ENCODE measurements at places on chromosomes 7 and 10. TPM values are rescaled to one million over a fixed set of nuclear protein-coding genes. Genes with fewer than 3 reads are reported as not detected.
A peak's percentile ranks its signal among the peaks of the same experiment; 100 is the strongest.

Gene PRTFDC1
- total RNA-seq, result 1.4 TPM

DNA sequence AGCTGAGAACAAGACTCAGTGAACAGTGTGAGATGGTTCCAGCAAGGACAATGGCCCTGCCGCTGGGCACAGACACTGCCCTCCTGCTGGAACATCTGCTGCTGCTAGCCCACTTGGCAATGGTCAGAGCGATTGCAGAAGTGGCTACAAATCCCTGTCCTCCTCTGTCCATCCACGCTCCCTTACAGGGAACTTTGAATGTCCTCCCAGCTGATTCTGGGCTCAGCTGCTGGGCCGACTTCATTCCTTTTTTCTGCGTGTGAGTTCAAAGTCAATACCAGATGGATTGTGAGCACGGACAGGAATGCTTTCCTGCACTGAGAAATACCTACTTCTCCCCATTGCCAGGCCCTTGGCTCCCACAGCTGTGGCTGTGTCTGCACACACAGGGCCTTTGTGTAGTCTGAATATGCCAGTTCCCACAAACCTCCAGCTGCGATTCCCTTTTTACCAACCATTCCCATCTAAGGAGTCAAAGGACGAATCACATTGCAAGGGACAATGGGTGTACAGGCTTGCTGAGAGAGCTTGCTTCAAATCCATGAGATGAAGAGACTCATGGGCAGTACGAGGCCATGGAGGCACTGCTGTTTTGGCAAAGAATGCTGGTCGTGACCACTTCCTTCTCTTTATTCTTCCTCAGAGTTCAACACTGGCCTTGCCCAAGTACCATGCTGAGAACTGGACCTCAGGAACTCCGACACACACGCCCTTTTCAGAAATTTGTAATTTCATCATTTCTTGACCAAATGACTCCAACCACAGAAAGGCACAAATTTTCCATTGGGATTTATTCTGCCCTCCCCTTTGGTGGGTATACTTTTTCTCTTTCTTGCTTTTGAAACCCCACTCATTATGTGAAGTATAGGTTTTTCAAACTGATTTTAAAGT, 44.2 kb downstream of the BPGM start:
- no peaks in the 10 kb centered on the region for H3K4me1 ChIP-seq
- no peaks in the 10 kb centered on the region for H3K36me3 ChIP-seq
- no peak overlapping the region for H3K4me3 ChIP-seq
- H3K27ac ChIP-seq, result no peak overlapping the region

DNA sequence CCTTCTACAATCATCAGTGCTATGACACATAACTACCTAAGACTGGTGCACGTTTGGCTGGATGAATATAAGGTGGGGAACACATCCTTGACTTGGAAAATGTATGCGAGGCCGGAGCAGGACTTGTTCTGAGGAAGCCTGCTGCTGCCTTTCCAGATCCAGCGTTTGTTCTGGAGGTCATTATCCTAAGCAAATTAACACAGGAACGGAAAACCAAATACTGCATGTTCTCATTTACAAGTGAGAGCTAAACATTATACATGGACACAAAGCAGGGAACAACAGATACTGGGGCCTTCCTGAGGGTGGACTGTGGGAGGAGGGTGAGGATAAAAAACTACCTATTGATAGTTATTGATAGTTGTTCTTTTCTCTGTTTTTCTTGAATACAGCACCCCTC, 10.8 kb upstream of the GALNT11 start:
- DNase-seq, result no peak
- no peak overlapping the region for H3K27ac ChIP-seq
- H3K36me3 ChIP-seq, result no peaks in the 10 kb centered on the region
- H3K27me3 ChIP-seq, result no peaks in the 10 kb centered on the region
- no peaks in the 10 kb centered on the region for H3K4me1 ChIP-seq

Gene MYPN
- not detected for total RNA-seq

DNA sequence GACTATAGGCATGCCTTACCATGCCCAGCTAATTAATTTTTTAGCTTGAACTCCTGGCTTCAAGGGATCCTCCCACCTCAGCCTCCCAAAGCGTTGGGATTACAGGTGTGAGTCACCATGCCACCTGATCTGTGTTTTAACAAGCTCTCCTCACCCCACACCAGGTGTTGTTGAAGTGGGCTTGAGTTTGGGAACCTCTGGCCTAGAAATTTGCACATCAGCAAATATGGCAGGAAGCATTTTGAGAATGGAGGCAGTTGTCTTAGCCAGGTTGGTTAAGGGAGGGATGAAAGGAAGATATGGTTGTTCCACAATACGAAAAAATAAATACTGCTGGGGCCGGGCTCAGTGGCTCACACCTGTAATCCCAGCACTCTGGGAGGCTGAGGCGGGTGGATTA, 433.1 kb downstream of the TYW1 start:
- no peaks in the 10 kb centered on the region for H3K4me1 ChIP-seq
- no peak for DNase-seq
- H3K27ac ChIP-seq, result no peak overlapping the region
- no peak overlapping the region for H3K4me3 ChIP-seq
- H3K27me3 ChIP-seq, result no peaks in the 10 kb centered on the region

DNA sequence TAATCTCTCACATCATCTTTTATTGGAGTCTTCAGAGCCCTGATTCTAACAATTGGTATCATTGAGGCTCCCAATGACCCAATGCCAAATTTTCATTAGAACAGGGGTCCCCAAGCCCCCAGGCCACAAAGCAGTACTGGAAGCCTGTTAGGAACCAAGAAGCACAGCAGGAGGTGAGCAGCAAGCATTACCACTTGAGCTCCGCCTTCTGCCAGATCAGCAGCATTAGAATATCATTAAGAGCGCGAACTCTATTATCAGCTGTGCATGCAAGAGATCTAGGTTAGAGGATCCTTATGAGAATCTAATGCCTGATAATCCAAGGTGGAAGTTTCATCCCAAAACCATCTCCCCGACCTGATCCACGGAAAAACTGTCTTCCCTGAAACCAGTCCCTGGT, 23.1 kb downstream of the KIF5B start:
- no peak overlapping the region for H3K4me3 ChIP-seq
- no peak for DNase-seq
- H3K27ac ChIP-seq, result no peak overlapping the region
- peaks cover 92% of the 10 kb centered on the region for H3K36me3 ChIP-seq
- H3K4me1 ChIP-seq, result no peaks in the 10 kb centered on the region

Gene SGPL1
- total RNA-seq, result 33.7 TPM

- no peak overlapping the region for H3K4me3 ChIP-seq
- no peaks in the 10 kb centered on the region for H3K36me3 ChIP-seq
- no peaks in the 10 kb centered on the region for H3K4me1 ChIP-seq
- no peak for DNase-seq
- H3K27ac ChIP-seq, result no peak overlapping the region
Measured at GRCh38 chr7:82700741-82701140, 257.2 kb upstream of the CACNA2D1 start.

Gene ZNF783
- total RNA-seq, result 24.0 TPM

GRCh38 chr10:116268976-116269375, 4.0 kb downstream of the GFRA1 start:
- DNase-seq, result no peak
- peaks cover 17% of the 10 kb centered on the region for H3K4me1 ChIP-seq
- H3K4me3 ChIP-seq, result no peak overlapping the region

- no peak for DNase-seq
- no peaks in the 10 kb centered on the region for H3K27me3 ChIP-seq
- H3K27ac ChIP-seq, result no peak overlapping the region
- no peak overlapping the region for H3K4me3 ChIP-seq
Measured at GRCh38 chr10:11341283-11341960, 270.0 kb downstream of the USP6NL start.

- peak; percentile 41 for DNase-seq
- peaks cover 9% of the 10 kb centered on the region for H3K27me3 ChIP-seq
- H3K36me3 ChIP-seq, result no peaks in the 10 kb centered on the region
- H3K4me1 ChIP-seq, result peaks cover 7% of the 10 kb centered on the region
Measured at GRCh38 chr10:126387041-126387921, 996 bp downstream of the ADAM12 start.

DNA sequence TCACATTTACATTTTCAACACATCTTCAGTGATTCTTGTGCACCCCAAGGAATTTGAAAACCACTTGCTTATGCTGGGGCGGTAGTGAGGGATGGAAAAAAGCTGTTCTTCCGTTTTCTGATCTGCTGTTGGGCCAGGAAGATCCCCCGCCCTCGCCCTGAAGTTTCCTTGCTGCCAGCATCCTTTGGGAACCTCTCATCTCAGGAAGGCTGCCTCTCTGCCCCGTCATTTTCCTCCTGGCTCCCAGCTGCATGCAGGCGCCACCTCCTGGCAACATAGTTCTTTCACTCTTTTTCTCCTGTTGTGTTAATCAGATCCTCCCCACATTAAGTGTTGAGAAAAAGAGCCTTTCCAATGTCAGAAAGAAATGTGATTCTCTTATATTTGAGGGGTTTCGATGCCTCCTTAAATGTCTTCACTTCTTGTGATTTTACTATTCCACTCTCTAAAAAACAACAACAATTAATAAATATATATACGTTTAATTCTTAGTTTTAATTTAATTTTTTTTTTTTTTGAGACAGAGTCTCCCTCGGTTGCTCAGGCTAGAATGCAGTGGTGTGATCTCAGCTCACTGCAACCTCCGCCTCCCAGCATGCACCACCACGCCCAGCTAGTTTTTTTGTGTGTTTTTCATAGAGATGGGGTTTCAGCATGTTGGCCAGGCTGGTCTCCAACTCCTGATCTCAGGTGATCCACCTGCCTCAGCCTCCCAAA, 122.9 kb downstream of the RALA start:
- H3K4me3 ChIP-seq, result no peak overlapping the region
- H3K27me3 ChIP-seq, result no peaks in the 10 kb centered on the region
- no peak overlapping the region for H3K27ac ChIP-seq

DNA sequence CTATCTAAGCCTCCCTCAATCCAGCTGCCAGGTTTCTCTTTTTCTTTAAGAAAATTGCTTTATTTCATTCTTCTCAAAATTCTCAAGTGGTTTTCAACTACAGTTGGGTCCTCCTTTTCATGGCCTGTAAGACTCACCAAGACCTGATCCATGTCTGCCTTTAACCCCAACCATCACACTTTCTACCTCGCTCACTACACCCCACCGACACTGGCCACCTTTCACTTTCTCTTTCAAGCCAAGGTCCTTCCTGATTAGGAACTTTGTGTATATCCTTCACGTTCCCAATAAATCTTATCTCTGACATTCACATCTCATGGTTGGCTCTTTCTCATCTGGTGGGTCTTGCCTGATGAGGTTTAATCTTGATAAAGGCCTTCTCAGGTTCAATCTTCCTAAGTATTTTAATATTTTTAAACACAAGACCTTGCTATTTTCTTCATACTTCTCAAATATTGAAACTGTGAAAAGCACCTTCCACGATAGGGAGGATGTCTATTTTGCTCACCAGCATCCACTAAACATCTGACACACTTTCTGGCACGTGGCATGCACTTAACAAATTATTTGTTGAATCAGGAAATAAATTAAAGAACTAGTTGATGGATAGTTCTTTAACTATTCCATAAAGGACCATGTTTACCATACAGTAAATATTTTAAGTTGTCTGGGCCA, 624.8 kb downstream of the GRID1 start:
- no peak overlapping the region for H3K4me3 ChIP-seq
- H3K4me1 ChIP-seq, result no peaks in the 10 kb centered on the region
- peak; percentile 28 for DNase-seq
- no peaks in the 10 kb centered on the region for H3K36me3 ChIP-seq
- no peak overlapping the region for H3K27ac ChIP-seq
- no peaks in the 10 kb centered on the region for H3K27me3 ChIP-seq

Gene ZNF138
- 6.0 TPM for total RNA-seq

DNA sequence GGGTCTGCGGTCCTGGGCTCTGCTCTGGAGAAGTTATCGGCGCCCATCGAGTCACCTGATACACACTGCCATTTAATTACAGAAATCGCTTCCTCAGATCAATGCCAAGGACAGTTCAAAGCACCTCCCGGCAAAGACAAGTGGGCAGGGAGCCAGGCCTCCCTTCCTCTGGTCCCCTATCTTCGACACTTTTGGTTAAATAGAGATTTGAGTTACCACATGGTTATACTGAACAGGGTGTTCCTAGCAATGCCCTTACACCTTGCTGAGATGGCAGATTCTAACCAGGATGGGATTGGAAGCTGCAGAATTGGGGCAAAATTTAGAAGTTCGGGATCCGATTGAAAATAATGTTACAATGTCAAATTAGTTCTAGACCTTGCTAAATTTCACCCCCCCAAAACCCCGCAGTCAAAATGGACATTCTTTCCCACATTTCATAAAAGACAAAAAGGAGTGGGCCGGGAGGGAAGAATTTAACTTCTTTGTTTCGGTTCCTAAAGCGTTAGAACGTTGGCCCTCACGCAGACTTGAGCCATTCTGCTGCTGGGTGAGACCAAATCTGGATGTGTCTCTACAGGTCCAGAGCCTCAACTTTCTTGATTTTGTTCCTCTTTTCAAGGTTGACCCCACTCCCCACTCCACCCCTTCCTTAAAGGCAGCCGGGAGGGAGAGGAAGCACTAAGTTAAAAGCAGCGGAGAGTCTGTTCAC, 2.2 kb upstream of the DLX5 start:
- H3K4me1 ChIP-seq, result peaks cover 28% of the 10 kb centered on the region
- H3K27me3 ChIP-seq, result peaks cover 30% of the 10 kb centered on the region

DNA sequence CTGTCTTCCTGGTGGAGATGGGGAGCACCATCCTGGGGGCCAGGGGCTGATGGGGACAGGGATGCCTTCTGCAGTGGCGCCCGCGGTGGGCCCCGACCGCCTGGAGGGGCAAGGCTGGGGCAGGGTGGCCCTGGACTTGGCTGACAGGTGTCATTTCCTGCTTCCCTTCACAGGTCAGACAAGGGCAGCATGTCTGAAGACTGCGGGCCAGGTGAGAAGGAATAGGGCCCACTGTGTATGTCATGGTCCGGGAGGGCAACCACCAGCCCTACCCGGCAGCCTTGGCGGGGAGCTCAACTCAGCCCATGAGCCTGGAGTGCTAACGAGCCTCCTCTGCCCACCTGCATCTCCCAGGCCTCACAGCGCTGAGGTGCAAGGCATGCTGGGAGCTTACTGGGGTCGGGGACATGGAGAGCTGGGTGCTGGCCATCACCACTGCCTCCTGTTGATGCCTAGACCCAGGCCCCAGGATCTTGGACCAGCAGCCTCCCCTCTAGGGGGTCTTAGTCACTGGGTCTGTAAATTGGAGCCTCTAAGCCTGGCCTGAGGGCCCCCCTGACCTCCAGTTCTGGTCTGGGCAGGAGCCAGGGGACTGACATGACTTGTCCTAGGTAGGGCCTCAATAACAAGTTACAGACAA, 28.0 kb upstream of the SRRM3 start:
- no peaks in the 10 kb centered on the region for H3K36me3 ChIP-seq
- H3K4me3 ChIP-seq, result no peak overlapping the region
- no peaks in the 10 kb centered on the region for H3K27me3 ChIP-seq
- H3K27ac ChIP-seq, result no peak overlapping the region

GRCh38 chr7:78326189-78326588, 527.6 kb downstream of the PHTF2 start:
- H3K4me1 ChIP-seq, result no peaks in the 10 kb centered on the region
- H3K27me3 ChIP-seq, result no peaks in the 10 kb centered on the region
- H3K4me3 ChIP-seq, result no peak overlapping the region
- no peaks in the 10 kb centered on the region for H3K36me3 ChIP-seq
- H3K27ac ChIP-seq, result no peak overlapping the region

DNA sequence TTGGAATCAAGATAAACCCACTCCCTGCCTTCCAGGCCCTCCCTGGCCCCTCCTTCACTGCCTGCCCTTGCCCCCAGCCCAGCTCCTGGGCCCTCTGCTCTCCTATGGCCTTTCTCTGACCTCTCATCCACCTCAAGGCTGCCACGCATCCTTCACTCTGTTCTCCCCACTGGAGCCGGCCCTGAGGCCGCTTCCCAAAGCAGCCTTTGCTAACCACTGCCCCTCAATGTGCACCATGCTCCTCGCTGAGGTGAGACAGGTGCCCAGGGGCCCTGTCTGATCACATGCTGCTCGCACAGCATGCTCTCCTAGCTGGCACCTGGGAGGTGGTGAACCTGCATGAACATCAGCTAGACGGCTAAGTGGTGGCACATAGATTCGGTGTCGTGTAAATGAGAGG, 138.5 kb upstream of the RET start:
- no peak for DNase-seq
- no peaks in the 10 kb centered on the region for H3K36me3 ChIP-seq
- peaks cover 5% of the 10 kb centered on the region for H3K27me3 ChIP-seq
- no peak overlapping the region for H3K4me3 ChIP-seq

Data from natural killer cell (primary cell).